ENCODE measurements at places on chromosomes 16 and 17.

GRCh38 chr17:73729101-73729500, 84.9 kb upstream of the SDK2 start:
- DNase-seq = no peak

DNA sequence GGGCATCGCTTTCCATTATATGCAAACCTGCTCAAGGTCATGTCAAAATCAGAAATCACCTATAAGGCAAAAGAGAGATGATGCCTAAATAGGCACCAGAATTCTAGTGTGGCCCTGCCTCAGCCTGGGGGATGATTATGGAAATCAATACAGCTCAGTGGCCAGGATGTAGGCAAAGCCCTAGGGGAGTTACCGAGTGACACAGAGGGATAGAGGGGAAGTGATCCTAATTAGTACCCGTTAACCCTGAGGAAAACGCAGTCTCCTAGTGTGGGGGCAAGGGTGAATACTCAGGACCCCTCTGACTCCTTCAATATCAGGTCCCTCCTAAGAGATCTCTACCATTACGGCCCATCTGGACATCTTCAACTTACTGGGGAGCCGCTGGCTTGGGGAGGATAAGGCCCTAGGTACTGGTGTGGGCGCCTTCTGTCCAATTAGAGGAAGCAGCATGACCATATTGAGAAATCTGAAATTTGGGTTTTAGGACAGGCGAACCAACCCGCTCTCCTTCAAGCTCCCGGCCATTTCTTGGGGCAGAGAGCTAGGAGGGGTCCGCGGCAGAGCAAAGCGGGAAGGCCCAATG, 725 bp downstream of the NT5C3B start:
- DNase-seq = no peak

DNA sequence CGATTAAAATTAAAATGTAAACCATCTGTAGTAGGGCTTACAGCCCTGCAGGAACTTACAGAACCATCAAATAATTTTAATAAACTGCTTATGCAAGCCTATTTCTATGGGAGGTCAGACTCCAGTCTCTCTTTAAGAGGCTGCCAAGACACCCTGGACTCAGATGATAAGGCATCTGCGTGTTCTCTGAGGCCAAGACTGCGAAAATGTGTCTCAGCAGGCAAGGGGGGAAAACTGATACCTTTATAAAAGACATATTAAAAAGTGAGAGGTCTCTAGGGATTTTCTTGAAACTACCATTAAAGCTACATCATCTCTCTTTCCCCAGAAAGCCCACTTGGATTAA, 32.2 kb downstream of the MPHOSPH6 start:
- no peak for DNase-seq

DNA sequence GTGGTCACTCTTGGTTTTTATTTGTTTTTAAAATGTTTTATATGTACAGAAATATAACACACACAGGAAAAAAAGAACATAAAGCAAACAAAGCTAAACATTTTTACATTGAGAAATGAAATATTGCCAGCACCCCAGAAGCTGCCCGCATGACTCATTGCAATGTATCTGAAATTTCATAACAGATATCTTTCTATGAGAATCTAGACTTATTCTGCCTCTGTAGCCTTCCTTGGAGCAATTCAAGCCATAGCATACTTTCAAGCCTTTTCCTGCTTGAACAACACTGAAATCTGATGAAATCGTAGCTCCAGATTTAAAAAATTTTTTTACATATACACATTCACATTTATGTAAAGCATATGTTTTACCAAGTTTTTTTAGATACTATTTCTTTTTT, 86.9 kb downstream of the RBBP6 start:
- DNase-seq = peak; percentile 68

GRCh38 chr17:27896701-27897100, 3.5 kb upstream of the LYRM9 start:
- no peak for DNase-seq

DNA sequence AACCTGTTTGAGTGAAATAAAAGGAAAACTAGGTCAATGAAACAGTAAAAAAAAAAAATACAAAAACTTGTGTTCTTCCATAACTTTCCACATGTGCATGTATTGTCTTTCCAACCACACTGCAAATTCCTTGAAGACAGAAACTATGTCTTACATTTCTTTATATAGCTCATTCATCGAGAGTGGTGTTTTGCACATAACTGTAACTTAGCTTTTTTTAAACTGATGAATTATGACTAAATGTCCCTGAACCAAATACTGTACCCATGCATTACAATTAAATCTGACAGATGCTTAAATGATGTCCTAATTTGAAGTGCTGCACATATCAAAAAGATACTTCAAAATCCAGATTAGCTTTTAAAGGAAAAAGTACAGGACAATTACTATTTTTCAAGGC, 50.1 kb downstream of the BRIP1 start:
- DNase-seq = peak; percentile 60

DNA sequence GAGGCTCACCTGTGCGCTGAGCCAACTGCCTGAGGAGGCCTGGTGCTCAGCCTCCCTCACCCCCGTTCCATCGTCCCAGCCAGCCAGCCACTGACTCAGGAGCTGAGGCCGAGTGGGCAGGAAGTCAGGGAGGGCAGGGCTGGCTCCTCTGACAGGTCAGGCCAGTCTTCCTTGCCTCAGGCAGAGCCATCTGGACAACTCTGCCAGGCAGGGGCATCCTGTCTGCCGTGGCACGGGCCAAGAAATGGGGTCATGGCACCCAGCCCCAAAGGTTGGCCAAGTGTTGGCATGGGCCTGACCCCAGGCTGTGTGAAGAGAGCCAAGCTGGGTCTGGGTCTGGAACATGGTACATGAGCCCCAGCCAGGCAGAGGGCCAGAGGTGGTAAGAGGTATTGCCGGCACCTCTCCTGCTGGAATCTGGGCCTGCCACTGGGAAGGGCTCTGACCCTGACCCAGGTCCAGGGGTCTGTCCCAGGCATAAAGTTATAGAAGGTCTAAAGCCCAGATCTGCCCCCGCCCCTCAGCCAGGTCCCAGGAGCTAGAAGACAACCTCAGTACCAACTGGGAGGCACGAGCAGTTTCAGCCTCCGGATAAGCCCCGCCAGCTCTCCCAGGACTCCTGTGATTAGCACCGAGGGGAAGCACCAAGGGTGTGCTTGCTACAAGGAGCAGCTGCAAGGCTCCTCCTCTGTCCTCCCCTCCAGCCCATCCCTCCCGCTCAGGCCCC, 2.5 kb upstream of the VASN start:
- no peak for DNase-seq

DNA sequence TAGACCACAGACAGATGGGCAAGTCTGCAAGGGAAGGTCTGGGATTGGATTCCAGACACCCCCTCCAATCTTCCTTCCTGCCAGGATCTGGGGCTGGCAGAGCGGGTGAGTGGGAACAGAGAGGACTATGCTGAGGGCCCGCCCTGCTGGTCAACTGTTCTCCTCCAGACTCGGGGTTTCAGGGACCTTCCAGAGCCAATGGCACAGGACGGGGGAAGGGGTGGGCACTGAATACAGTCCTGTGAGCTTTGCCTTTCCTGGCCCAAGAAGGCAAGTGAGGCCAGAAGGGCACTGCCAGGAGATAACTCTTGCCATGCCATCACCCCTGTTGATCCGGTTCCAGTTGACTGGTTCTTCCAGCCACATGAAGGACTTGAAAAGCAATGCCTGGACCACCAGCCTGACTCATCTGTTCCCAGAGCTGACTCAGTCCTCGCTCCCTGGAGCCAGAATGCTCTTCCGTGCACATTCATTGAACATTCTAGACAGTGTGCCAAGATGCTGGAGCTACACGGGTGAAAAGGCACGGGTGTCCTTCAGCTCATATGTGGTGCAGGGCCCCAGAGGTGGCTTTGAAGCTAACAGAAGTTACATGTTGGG, 533 bp upstream of the MEFV start:
- peak; percentile 3 for DNase-seq

DNA sequence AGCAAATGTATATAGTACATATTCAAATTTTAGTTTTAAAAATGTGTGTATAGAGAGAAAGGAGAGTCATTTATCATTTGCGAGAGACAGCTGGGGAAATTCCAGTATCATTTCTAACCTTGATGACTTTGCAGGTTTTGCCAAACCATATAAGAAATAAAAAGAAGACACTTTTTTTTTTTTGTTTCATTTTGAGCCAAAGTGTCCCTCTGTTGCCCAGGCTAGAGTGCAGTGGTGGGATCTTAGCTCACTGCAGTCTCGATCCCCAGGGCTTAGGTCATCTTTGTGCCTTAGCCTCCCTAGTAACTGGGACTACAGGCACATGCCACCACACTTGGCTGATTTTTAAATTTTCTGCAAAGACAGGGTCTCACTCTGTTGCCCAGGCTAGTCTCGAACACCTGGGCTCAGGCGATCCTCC, 38.4 kb upstream of the VWA3A start:
- DNase-seq = no peak

DNA sequence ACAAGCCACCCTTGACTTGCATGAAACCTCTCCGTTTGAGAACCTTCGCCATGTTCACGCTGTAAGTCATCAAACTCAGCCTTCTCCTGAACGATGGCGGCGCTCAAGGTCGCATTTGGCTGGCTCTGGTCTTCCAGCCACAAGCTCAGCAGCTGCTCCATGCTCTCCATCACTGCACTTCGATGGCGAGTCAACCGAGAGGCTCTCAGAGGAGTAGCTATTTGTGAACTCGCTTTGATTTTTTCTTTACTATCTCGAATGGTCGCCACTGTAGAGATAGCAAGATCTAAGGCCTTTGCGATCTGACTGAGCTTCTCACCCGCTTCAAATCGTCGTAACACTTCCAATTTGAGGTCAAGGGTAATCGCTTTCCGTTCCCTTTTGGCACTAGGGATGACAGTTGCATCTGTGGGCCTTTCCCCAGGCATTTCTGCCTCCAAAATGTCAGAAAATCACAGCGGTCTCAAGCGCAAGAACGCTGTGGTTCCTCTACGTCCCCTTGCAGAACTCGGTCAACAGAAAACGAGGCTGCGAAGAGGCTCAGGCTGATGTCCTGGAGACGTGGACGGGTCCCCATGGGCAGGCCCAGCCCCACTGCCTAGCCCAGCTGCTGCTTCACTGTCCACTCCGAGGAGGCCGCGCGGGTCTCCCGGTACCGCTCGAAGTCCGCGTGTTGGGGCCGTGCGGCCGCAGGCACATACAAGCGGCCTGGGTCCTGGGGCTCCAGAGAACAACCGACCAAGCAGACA, 23.1 kb downstream of the DEF8 start:
- no peak for DNase-seq

DNA sequence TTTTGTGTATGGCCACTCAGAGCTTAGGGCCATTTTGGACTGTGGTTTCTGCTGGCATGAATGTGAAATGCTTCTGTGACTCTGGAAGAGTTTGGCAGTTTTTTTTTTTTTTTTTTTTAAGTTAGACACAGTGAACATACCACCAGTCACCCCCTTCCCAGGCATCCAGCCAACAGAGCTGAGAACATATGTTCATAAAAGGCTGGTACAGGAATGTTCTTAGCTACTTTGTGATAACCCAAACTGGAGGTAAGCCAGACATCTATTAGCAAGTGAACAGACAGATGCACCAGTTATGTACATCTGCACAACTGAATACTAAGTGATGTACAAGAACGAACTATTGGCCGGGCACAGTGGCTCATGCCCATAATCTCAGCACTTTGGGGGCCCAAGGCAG, 92.7 kb downstream of the ABCC1 start:
- peak; percentile 83 for DNase-seq

- no peak for DNase-seq
Measured at GRCh38 chr16:22782314-22782713, 31.6 kb upstream of the HS3ST2 start.

DNA sequence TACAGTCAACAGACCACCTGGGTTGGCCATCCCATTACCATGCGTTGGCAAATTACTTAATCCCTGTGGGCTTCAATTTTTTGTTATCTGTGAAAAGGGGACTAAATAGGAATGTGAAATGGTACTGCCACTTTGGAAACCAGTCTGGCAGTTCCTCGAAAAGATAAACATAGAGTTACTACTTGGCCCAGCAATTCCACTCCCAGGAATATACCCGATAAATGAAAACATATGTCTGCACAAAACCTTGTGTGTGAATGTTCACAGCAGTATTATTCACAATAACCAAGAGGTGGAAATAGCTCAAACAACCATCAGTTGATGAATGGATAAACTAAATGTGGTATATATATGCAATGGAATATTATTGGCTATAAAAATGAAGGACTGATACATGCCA, 87.9 kb downstream of the TANGO6 start:
- DNase-seq = no peak

GRCh38 chr16:27401768-27402568, at the start of gene IL21R:
TSS of gene IL21R (plus strand) at chr16:27402174. CDS start at chr16:27430072, 27,898 bp downstream.
- peak; percentile 69 for DNase-seq
